ENCODE measurements at places on chromosomes 13 and 19.

DNA sequence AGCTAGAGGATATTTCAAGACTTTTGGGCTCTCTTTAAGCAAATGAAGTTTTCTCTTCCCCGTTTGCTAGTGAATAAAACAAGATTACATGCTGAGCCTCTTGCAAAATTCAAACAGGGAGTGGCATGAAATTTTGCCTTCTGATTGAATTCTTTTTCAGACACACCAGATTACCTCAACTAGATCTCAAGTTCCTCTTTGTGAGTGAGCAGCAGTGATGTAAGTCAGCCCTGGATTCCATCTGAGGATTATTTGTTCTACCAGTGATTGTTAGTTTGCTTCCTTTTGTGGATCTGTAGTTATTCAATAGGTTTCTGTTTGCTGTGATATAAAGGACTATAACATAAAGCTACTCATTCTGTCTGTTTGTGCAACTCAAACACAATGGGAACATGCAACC is 407.7 kb downstream of the LMO7 start:
- DNase-seq = no peak

DNA sequence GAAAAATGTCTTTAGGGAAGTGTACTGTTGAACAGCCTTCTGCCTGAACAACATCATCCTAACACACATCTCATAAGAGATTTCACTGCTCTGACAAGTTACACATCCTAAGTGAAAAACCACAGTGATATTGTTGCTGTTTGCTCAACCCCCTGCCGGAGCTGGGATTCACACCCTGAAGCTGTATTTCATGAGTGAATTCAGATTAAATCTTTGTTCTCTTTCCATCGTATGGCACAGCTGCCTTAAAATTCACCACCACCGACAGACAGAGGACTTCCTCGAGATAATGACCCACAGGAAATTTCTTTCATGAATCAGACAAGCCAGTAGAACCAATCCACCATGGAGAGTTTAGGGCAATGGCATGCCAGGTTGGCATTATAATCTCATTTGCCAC is 280.8 kb downstream of the DCT start:
- DNase-seq = no peak

GRCh38 chr13:22561581-22561980 is 619.2 kb upstream of the SGCG start:
- no peak for DNase-seq

DNA sequence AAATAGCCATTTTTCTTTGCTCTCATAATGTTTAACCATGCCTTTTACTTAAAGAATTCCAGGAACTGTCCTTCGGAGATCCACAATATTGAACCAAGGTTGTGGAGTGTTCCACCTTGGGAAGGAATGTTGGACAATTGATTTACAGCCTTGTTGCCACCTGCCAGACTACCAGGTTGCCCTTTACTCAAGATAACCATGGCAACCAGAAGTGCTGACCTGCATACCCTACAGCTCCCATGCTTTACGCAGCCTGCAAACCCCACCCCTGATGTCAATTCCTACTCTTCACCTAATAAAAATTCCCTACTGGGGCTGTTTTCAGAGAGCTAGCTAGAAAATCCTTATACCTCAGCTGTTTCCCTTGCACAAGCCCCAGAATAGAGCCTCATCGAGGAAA is 151.0 kb upstream of the RXFP2 start:
- DNase-seq = no peak

All from right kidney (tissue), 9 donors.